Dermis microvascular lymphatic vessel endothelial cell (primary cell): ENCODE measurements at places on chromosomes 6 and 20. TPM values are rescaled to one million over a fixed set of nuclear protein-coding genes. Genes with fewer than 3 reads are reported as not detected.

Gene OPRM1
- not detected in 2 replicates for total RNA-seq

Gene MICB
- 6.8 and 8.3 TPM in 2 replicates for total RNA-seq

Gene SIRPA
- 28.0 and 69.7 TPM in 2 replicates for total RNA-seq

Gene CST4
- total RNA-seq, result not detected in 2 replicates

Gene HLA-DMB
- total RNA-seq, result 0.25 and 0.51 TPM in 2 replicates

Gene TMEM30A
- total RNA-seq, result 121 and 147 TPM in 2 replicates

Gene SYNGAP1
- 1.4 and 2.8 TPM in 2 replicates for total RNA-seq

Gene MUC21
- total RNA-seq, result not detected in 2 replicates

Gene BACH2
- total RNA-seq, result 1.5 and 4.3 TPM in 2 replicates

Gene NMBR
- total RNA-seq, result not detected in 2 replicates

Gene LSM14B
- 23.2 and 31.7 TPM in 2 replicates for total RNA-seq

Gene HSPA12B
- 10.2 and 14.2 TPM in 2 replicates for total RNA-seq

Gene KCNQ5
- under 0.01 TPM in 1 of 2 replicates, not detected in the other for total RNA-seq

Gene HLA-DQA2
- not detected in 2 replicates for total RNA-seq

Gene SLC22A23
- 29.4 and 52.6 TPM in 2 replicates for total RNA-seq

Gene EPPIN
- not detected in 2 replicates for total RNA-seq

Gene GJA10
- not detected in 2 replicates for total RNA-seq

Gene FAM184A
- total RNA-seq, result 0.13 and 0.25 TPM in 2 replicates

Gene CDSN
- under 0.01 TPM in 1 of 2 replicates, not detected in the other for total RNA-seq

Gene COL12A1
- 1.0 and 1.4 TPM in 2 replicates for total RNA-seq

Gene HLA-DRB5
- 0.13 and 0.26 TPM in 2 replicates for total RNA-seq

Gene TREM1
- 0.13 TPM in 1 of 2 replicates, not detected in the other for total RNA-seq

Gene HDGFL1
- not detected in 2 replicates for total RNA-seq

Gene PPARD
- 4.0 and 8.9 TPM in 2 replicates for total RNA-seq

Gene C6orf163
- total RNA-seq, result 0.26 and 0.63 TPM in 2 replicates

Gene CALHM5
- total RNA-seq, result 0.64 and 1.4 TPM in 2 replicates

Gene NANP
- 6.4 and 8.0 TPM in 2 replicates for total RNA-seq

Gene MBOAT1
- total RNA-seq, result 14.8 and 35.7 TPM in 2 replicates

Gene ASIP
- not detected in 2 replicates for total RNA-seq

Gene HFE
- total RNA-seq, result 2.4 and 3.0 TPM in 2 replicates

Gene CCN5
- not detected in 2 replicates for total RNA-seq

Gene SULF2
- 72.9 and 220 TPM in 2 replicates for total RNA-seq

Gene DOK5
- 0.13 TPM in 1 of 2 replicates, not detected in the other for total RNA-seq

Gene L3MBTL1
- 1.7 and 2.4 TPM in 2 replicates for total RNA-seq

Gene RTEL1
- total RNA-seq, result 6.0 and 6.1 TPM in 2 replicates

Gene DACT2
- total RNA-seq, result not detected in 2 replicates

Gene FOXF2
- total RNA-seq, result not detected in 2 replicates

Gene HM13
- 31.1 and 56.0 TPM in 2 replicates for total RNA-seq
